ENCODE measurements at places on chromosomes 2 and 18.

GRCh38 chr2:123521854-123522253 is 503.2 kb upstream of the CNTNAP5 start:
- no peak for DNase-seq

GRCh38 chr2:207512356-207512755 is 17.4 kb upstream of the CREB1 start:
- no peak for DNase-seq

DNA sequence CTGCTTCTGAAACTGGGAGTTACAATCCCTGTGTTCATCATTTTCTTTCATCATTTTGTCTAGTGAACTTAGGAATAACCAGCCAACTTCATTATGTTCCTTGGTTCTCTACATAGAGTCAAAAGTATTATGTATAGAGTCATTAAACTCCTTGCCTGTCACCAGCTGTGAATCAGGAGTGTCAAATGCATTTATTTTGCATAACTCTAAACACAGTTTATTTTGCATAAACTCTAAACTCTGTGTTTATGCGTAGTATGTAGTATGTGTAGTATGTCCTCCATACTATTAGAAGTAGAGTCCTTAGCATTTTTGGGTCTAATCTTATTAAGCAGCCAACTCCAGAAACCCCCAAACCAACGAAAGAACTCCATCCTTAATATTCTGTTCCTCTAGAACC is 164.4 kb downstream of the EVA1A start:
- DNase-seq, result no peak

DNA sequence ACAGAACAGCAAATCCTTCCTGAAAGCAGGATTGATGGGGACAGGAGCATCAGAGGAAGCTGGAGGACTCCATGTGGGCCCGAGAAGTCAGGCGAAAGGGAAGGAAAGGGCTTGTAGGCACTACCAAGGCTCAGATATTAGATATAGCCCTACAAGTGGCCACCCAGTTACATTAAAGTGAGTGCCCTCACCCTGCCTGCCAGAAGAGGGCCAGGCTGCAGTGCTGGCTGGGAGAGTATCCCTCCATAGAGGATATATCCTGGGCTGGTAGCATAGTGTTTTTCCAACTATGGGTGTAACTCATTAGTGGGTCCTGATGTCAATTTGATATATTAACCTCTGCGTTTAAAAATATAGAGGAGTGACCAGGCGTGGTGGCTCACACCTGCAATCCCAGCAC is 285.2 kb downstream of the MYCN start:
- no peak for DNase-seq

All from stimulated activated CD8-positive, alpha-beta memory T cell treated with anti-CD3 and anti-CD28 coated beads, Interleukin-15, amount 100 ng/mL, for 4 hours (primary cell).